ENCODE measurements at places on chromosomes 2 and 18.

GRCh38 chr2:223101340-223102039, 49.5 kb downstream of the KCNE4 start:
- no peak for DNase-seq

GRCh38 chr2:38164881-38165280, 88.9 kb upstream of the CYP1B1 start:
- no peak for DNase-seq

GRCh38 chr2:168490015-168490874, 34.2 kb downstream of the CERS6 start:
- DNase-seq, result no peak

DNA sequence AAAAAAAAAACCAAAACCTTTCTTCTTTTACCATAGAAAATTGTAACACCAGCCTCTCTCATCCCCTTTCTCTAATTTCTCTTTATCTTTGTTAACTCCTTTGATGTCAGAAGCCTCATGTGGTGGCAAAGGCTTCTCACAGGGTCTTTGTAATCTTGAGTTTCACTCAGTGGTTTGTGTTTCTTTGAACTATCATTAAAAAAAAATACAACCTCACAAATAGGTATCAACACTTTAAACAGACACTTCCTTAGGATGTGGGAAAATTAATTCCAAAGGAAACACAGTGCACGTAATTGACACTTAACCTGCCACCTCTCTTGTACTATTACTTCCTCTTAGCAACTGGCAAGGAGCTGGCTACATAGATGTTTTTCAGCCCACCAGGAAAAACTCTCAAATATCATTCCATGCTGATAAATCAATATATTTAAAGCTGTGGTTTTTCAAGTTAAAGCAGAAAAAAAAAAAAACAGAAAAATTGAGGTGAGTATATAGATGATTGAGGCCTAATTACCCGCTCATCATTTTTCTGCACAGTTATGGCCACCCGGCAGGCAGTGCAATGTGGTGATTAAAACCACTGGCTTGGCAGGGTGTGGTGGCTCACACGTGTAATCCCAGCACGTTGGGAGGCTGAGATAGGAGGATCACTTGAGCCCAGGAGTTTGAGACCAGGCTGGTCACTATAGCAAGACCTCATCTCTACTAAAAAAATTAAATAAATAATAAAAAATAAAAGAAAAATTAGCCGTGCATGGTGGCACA, 193.5 kb downstream of the MYO3B start:
- no peak for DNase-seq

DNA sequence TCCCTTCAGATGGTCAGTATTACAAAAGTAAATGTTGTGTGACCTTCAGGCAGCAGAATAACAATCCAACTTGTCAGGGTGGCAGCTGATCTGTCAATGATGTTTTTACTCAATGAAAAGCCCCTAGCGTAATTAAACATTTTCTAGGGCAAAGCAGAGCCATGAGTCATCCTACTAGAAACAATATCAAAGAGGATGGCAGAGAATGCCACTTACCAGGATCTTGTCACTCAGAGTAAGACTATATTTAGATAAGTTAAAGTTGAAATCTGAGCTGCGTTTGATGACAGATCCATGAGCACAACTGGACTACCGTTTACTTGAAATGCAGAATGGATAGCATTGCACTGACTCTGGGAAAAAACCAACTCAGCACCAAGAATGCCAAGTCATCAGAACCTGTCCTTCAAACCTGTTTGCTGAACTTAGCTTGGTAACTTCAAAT, 612.6 kb upstream of the ACVR2A start:
- no peak for DNase-seq

GRCh38 chr18:48800876-48801727, 149.7 kb downstream of the SMAD7 start:
- DNase-seq, result no peak

- no peak for DNase-seq
These were observed 168.4 kb downstream of the NDUFA10 start for GRCh38 chr2:239856620-239857285.

- DNase-seq, result no peak
These were observed 23.3 kb downstream of the REEP1 start for GRCh38 chr2:86314125-86314524.

- no peak for DNase-seq
These were observed 46.3 kb upstream of the RALBP1 start for GRCh38 chr18:9428862-9429661.

GRCh38 chr2:112803691-112804521, 19.6 kb upstream of the IL1A start:
- DNase-seq, result no peak

DNA sequence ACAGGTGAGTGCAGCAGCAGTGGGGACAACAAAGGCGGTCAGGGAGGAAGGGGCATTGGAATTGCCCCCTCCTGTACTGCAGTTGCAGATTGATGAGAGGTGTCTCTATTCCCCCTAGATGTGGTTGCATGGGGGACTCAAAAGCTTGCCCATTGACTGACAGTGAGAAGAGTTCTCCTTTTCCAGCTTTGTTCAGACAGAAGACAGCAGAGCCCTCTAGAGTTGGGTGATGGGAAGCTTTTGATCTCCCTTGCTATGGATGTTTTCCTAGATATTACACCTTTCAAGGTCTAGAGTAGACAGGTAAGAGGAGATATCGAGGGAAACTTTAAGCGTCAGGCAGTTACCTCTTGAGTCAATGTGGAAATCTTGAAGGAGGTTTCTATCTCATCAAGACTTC, 2.9 kb downstream of the PROKR1 start:
- DNase-seq, result no peak

GRCh38 chr18:46393230-46393629, 263.8 kb downstream of the LOXHD1 start:
- no peak for DNase-seq
